ENCODE measurements at places on chromosomes 13 and 19.

DNA sequence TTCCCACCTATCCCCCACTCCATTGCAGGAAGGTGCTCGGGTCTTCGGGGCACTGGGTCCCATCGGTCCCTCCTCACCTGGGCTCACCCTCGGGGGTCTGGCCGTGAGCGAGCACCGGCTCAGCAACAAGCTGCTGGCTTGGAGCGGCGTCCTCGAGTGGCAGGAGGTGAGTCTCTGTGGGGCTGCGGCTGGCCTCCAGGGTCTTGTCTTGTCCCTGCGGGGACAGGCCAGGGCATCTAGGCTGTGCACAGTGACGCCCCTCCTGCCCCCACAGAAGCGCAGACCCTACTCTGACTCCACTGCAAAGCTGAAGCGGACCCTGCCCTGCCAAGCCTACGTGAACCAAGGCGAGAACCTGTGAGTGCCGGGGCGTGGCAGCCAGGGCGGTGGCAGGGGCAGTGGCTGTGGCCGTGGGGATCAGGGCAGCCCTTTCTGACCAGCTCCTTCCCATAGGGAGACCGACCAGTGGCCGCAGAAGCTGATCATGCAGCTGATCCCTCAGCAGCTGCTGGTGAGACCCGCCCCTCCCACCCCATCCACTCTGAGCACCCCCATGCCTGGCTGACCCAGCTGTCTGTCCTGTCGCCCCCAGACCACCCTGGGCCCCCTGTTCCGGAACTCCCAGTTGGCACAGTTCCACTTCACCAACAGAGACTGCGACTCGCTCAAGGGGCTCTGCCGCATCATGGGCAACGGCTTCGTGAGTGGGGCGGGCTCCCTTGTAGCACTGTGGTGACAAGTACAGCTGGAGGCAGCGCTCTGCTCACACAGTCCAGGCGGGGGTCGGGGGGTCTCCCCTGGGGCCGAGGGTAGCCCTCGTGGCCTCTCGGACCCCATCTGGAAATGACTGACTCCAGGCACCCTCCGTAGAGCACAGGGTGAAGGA is 3.7 kb downstream of the PTOV1 start:
- no peak for DNase-seq

- no peak for DNase-seq
These were observed 17.3 kb downstream of the DIAPH3 start for GRCh38 chr13:60146471-60146870.

GRCh38 chr19:43616306-43616705 is 3.1 kb downstream of the ZNF428 start:
- no peak for DNase-seq

- DNase-seq = no peak
These were observed 34.5 kb upstream of the CEACAM8 start for GRCh38 chr19:42629191-42629590.

DNA sequence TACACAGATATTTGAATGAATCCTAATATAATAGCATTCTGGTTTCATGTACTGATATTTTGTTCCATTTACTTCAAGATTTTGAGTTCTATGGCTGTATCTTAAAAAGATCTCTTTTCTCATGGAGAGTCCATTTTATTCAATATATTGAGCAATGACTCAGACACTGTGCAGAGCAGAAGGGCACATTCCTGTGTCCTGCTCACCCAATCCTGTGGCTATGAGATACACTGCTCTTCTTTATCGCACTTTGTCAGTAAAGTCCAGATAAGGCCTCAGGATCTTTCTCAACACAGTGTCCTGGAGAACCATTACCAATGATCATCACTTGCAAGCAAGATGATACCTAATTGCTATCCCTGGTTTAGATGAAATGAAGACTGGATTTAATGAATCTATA is 155.0 kb downstream of the CYSLTR2 start:
- DNase-seq = no peak

DNA sequence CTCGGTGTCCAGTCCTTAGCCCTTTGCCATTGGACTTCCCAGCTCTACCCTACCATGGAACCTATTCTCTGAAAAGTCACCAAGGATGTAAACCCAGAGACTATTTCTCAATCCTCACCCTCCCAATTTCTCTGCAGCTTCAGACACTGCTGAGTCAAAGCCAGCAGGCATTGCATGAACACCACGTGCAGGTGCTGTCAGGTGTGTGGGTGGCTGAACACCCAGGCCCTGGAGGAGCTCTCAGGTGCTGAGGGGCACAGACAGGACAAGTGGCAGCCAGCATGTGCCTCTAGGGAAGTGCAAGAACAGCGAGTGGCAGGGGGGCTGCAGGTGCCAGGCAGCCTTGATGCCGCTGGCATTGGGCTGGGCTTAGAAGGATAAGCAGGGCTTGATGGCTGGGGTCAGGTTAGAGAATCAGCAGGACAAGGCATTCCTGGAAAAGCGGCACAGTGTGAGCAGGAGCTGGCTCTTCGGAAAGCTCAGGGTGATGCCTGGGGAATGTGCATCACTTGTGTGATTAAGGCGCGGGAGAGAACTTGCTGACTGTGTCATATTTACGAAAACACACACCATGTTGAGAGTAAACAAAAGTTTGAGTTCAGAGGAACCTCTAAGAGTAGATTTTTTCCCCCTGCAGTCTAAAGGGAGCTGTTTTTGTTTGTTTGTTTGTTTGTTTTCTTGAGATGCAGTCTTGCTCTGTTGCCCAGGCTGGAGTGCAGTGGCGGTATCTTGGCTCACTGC is 83.8 kb downstream of the LNX2 start:
- no peak for DNase-seq

- DNase-seq = no peak
These were observed 53.6 kb downstream of the ZAR1L start for GRCh38 chr13:32261567-32261966.

- DNase-seq = no peak
These were observed 7.5 kb upstream of the FUT5 start for GRCh38 chr19:5877882-5878281.

- DNase-seq = no peak
These were observed 320.3 kb downstream of the ATP8A2 start for GRCh38 chr13:25692099-25692498.

GRCh38 chr19:3586127-3586626 is 899 bp downstream of the GIPC3 start:
- peak; percentile 61 for DNase-seq

DNA sequence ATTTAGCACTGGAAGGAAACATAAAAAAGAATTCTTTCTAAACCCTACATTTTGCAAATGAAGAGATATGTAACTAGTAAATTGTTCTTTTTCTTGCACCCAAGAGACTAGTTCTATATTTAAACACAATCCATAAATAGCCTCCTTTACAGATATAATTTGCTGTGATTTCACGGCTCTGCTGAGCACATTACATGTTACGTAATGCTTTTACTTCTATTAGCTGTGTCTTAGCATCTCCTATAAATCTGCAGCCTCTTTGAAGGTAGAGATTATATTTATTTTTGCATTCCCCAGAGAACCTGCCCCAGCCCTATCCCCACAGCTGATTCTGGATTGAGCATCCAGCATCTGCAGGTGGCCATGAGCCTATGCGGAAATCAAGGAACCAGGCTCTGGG is 32.2 kb downstream of the LACC1 start:
- DNase-seq = no peak

- peak; percentile 83 for DNase-seq
These were observed at the start of gene GET3 for GRCh38 chr19:12736995-12737834. GET3 (plus strand) TSS chr19:12737497; CDS start chr19:12737506, 9 bp downstream.

DNA sequence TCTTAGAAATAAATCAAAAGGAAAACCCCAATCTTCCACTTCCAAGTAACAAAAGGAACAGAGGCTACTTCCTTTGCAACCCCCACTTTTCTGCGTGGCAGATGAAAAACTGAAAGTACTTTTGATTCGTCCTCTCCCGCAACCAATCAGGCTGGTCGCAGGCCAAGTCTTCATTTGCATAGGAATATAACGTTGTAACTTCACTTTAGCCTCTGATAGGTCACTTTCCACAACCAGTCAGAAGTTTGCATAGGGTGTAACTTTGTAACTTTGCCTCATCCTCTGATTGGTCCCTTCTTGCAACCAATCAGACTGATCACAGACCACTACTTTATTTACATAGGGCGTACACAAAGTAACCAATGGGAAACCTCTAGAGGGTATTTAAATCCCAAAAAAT is 37.2 kb downstream of the TGDS start:
- DNase-seq = no peak

DNA sequence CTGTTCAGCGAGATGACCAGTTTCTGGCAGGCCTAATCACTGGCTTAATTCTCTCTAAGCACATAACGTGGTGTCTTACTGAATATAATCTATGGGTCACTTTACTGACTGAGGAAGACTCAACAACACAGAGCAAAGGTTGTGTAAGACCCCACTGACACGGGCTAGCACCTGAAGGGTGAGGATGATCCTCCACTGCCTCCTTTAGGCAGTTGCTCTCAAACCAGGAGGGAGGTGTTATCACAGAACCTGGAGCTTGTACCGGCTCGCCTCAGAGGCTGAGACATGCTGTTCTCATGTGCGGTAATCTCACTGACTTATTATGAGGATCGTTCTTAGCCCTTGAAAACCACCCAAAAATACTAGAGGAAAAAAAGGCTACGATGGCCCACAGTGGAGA is 28.3 kb downstream of the RCBTB2 start:
- DNase-seq = no peak

DNA sequence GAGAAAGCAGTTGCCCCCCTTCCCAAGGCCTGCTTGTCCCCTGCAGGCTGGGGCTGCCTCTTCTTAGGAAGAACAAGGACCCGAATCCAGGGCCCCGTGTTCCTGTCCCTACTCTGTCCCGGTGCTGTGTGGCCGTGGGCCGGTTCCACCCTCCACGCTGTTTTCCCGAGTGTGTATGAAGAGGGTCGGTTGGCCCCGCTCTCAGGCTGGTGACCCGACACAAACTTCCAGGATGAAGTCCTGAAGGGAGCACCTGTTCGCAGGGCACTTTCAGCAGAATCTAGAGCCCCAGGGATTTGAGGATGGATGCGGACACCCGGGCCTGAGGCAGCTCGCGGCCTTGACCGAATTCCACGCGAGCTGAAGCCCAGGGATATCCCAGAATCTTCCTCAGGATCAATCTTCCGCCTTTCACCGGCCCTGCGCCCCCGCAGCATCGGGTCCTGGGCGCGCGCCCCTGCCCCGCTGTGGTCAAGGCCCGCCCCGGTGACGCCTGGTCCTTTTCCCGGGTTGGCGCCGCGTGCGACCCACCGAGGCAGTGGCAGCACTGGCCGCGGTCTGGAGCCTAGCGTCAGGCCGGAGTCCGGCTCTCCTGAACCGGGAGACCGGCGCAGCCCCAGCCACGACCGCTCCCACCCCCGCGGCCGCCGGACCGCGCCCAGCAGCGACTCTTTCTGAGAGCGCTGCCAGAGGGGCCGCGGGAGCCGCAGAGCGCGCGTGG is 528 bp upstream of the CHST8 start:
- DNase-seq = peak; percentile 22

DNA sequence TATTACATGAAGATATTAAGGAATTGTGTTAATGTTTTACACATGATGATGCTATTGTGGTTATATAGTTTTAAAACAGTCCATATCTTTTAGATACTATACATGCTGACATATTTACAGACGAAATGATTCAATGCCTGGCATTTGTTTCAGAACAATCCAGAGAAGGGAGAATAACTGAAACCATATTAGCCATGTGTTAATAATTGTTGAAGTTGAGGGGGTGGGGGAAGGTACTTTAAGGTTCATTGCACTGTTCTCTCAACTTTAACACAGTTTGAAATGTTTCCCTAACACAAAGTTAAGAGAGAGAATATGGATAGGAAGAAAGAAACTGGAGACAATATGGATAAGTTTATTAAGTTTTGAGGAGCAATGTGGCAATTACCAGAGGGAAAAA is 5.8 kb downstream of the CRYL1 start:
- DNase-seq = no peak

- DNase-seq = no peak
These were observed 10.8 kb downstream of the BICRA start for GRCh38 chr19:47619763-47620162.

- no peak for DNase-seq
These were observed 4.8 kb downstream of the RPS16 start for GRCh38 chr19:39430675-39431593.

DNA sequence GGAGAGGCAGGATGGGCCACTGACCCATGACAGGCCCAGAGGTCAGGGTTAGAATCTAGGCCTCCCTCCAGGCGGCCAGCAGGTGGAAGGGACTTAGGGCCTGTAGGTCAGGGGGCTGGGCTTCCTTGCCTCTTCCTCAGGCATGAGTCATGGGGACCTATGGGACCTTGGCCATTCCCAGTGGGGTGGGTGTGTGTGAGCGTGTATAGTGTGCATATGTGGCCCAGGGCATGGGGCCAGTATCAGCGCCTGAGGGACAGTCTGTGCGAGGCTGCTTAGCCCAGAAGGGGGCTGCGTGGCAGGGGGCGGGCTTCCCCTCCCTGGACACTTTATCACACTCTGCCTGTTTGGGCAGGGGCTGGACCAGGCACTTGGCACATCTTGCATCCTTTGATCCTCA is 13.3 kb downstream of the KCTD15 start:
- DNase-seq = no peak

- peak; percentile 77 for DNase-seq
These were observed 6.5 kb upstream of the DOCK6 start for GRCh38 chr19:11268783-11269267.

DNA sequence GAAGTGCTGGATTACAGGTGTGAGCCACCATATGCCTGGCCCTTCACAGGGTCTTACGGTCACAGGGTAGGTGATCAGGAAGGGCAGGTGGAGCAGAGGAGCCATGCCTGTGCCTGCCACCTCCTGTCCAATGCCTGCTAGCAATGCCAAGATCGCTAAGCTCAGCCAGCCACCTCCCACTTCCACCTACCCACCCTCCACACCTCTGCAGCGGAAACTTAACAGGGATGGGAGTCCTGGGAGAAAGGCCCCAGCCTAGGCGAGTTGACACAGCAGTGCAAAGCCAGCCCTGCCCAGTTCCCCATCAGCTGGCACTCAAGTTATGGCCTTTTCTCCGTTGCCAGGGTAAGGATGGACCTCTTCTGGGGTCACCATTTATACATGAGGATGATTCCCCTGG is 15.9 kb upstream of the FCHO1 start:
- DNase-seq = no peak

DNA sequence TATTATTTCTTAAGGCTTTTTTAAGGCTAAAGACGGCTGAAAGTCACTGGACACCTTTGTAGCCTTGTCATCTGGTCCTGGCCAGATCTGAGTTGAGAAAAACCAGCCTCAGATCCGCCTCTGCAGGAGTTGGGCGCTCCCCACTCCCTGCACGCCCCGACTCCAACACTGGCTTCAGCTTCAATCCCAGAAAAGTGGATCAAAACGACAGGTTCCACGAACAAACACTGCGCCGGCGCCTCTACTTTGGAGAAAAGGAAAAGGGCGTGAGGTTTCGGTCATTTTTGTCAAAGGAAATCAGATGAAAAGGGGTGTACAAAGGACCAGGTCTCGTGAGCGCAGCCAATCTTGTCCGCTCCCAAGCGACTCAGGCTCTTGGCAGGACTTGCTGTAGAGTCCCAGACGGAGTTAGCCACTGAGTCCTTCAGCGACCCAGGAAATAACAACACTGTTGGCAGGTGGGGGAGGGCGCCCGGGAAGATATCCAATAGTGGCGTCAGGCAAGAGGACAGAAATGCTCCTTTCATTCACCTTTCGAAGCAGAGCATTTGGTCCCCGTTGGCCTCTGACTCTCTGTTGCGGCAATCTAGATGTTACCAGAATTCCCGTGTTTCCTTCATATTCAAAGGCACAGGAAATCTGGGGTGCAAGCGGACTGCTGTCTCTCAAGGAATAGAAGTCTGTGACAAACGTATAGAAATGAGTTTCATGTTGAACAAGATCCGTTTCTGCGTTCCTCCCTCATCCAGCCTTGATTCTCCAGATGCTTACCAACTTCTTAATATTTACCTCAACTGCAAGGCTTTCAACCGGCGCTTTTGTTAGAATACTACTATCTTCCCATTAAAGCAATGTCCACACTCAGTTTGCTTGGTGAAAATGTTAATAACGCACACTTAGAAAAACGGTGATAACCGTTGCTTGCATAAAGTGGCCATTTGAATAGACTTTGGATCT is 1.8 kb upstream of the CCNA1 start:
- peak; percentile 4 for DNase-seq

Data from endothelial cell (in vitro differentiated cells).